ENCODE measurements at places on chromosomes 16 and 17.
A peak's percentile ranks its signal among the peaks of the same experiment; 100 is the strongest.

DNA sequence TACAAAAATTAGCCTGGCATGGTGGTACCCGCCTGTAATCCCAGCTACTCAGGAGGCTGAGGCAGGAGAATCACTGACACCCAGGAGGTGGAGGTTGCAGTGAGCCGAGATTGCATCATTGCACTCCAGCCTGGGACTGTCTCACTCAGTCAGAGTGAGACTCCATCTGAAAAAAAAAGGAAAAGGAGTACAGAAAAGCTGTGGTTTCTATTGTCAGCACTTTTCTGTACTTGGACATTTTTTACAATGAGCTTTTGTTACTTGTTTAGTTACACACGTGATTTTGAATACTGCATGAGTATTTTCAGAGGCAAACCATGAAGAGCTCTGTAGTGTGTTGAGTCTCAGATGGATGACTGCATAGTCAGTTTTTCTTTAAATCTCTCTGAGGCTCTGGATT is 26.3 kb downstream of the ZC3H18 start:
- no peak for DNase-seq

DNA sequence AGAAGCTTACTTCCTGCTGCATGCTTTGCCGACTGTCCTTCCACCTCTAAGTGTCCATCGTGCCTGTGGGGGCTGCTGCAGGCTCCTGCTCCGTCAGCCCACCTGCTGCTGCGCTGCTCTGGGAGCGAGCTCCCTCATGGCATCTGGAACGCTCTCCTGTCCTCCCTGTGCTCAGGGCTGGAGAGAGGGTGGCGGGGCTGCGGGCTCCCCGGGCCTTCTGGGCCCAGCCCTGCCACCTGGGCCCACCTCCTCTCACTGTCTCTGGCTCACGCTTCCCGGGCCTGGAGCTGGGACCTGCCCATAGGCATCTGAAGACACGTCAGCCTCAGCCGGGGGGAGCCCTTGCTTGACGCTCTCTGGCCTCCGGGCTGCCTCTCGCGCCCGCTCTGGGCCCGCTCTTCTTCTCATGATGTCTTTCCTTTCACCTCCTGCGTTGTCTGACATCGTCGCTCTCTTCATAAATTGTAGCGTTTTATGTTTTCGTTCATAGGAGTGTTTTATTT is 27.0 kb downstream of the NME3 start:
- no peak for DNase-seq

DNA sequence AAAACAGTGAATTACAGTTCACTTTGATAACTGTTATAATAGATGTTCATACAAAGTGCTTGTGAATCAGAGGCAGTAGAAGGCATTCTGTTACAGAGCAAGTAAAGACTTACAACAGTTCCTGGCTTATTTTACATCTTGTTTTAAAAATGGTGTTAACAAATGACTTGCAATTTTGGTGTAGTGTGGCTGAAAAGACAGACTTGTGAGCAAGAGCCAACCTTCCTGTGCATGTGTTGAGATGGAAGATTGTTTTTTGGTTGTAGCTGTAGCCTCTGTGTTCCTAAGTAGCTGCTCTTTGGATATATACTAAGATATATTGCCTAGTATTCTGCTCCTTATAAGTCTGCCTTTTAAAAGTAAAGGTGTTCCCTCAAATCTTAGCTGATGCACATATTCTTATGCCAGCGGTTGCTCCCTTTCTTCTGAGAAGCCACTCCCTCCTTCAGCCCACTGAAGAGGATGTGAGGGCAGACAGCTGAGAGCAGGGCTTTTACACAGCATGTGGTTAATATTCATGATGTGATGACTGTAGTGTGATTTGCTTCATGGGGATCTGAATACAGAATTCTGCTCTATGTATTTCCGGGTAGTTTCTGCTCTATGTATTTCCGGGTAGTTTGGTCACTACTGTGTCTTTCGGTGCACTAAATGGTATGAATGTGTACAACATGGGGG is 182.3 kb downstream of the PHKB start:
- peak; percentile 16 for DNase-seq

DNA sequence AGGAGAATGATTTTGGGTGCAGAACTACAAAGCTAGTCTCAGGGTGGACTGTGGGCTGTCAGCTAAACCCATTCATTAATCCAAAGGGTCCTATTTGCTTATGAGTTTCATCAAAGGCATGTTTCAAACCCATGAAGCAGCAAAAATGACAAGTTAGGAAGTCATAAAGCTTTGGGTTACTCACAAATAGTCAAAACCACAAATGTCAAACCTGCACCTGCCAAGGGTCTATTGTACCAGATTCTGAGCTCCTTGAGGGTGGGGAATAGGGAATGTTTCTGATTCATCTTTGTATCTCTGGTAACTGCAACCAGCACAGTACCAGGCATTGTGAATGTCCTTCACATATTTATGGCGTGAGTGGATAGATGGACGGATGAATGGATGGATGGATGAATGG is 317.7 kb downstream of the MAF start:
- peak; percentile 25 for DNase-seq

DNA sequence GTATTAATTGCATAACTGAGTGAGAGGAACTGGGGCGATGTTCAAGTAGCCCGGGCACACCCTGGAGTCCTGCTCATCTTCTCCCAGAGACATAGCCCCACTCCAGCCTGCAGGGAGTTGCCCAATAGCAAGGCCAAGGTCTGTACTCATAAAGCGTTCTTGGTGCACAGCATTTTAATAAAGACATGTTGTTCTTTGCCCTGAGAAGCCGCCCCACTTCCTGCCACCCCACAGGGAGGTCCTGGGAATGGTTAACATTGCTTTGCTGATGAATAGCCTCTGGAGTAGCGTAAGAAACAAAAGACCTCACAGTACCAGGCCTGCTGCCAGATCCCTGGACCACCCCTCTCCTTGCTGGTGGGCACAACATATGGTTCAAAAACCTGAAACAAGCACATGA is 21.6 kb upstream of the CDH1 start:
- no peak for DNase-seq

- DNase-seq: no peak
Measured at GRCh38 chr16:5928476-5929065, 831.0 kb upstream of the EEF2KMT start.

DNA sequence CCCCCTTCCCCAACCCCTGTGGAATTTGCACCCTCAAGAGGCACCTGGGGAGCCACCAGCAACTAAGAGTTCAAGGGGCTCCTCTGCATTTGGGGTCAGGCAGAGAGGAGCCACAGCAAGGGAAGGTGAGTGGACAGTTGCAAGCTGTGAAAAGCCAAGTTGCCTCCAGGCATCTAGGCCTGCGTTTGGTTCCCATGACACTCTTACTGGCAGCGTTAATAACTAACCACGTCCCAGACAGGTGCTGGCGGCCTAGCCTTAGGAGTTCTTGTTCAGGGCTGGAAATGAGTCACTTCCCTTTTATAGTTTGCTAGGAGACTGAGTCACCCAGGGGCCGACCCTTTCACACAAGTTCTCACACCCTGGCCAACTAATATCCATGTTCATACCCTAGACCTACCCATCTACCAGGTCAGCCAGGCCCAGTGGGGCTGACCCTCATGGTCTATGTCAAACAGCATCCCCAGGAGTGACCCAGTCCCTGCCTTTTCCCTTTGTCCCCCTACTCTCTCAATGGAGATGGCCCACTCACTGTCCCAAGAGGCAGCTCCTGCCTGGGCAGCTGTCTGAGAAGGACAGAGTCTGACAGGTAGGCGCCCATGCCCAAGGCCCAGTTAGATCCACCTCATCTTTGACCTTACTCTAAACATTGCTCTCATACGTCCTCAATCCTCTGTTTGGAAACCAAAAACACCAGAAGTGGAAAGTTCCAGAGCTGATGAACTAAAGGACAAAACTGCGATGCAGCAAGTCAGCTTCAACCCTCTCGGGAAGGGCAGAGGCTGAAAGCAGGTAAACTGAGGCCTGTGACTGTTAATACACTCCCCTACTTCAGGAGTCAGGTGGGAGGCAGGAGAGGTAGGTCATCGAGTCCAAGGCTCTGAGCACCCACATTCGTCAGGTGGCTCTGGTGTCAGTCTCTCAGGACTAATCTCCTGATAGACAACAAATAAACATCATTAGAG is 300.6 kb downstream of the SOX9 start:
- peak; percentile 29 for DNase-seq

DNA sequence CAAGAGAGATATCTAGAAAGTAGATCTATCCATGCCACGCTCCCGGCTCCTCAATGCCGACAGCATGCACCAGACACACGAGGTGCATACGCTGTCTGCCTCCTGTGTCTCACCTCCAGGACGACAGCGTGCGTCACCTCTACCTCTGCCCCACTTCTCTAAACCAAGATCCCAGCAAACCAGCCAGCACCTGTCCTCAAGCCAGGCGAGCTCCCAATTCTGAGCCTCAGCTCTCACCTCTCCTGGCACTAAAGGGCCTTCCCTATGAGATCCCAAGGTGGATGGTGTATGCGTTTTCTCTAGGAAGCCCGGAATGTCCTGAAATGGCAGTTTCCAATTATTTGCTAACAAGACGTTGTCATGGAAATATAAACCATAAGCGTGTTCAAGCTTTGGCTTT is 36.2 kb upstream of the RCVRN start:
- no peak for DNase-seq

GRCh38 chr16:11611871-11612664 is 25.3 kb upstream of the LITAF start:
- DNase-seq: no peak

GRCh38 chr17:38578229-38579082 is 27.3 kb downstream of the SRCIN1 start:
- no peak for DNase-seq

DNA sequence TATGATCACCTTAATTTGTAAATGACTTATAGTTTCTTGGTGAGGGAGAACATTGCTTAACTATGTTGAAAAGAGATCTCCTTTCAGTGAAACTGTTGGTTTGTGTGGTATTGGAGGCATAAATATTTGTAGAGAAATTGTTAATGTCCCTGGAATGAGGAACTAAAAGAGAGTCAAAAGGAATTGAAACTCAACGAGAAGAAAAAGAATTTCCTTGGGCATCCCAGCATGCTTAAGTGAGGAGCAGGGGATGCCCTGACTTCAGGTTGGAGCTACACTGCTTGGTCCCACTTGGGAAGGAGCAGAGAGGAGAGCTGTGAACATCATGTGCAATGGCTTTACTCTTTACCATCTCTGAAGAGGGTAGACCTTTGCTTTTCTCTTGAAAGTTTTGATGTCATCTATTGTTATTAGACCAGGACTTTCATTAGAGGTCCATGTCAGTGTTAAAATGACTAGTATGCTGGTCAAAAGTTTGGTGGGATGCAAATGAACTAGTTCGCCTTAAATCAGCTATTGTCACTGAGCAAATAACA is 21.7 kb downstream of the KRT23 start:
- no peak for DNase-seq

DNA sequence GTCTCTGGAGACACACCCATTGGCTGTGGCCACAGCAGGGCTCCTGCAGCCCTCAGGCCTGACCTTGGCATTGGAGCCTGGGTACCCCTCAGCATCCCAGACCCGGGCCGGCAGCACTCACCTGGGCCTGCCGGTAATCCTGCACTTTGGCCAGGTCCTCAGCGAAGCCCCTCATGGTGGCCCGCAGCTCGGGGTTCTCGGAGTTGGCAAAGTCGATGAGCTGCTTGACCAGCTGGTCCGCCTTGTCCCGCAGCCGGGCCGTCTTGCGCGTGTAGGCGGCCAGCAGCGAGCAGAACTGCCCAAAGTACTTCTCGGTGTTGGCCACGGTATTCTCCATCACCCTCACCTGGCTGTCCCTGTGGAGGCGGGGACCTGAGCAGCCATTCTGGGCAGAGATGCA is 2.2 kb downstream of the CIBAR2 start:
- no peak for DNase-seq

DNA sequence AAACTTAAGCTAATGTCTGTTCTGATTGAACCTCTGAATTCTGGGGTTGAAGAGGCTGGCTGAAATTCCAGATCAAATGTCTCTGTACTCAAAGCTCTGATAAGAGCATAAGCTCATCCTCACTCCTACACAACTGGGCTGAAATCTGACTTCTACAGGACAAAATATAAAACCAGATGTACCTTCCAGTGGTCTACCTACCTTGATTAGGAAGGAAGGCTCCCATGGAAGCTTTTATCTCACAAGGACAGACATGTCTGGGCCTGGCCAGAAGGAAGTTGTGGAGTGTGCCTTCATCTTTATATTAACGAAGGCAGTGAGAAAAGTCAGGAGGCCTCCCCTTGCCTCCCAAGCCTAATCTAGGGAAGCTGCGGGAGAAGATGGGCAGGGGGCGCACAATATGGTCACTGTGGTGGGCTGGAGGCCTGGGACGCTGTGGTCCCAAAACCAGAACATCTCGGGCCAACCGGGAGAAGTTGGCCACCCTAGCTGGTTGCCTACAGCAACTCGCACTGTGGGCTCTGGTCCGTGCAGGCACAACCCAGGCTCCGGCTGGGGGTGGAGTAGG is 55.6 kb upstream of the LRRC37A3 start:
- no peak for DNase-seq

DNA sequence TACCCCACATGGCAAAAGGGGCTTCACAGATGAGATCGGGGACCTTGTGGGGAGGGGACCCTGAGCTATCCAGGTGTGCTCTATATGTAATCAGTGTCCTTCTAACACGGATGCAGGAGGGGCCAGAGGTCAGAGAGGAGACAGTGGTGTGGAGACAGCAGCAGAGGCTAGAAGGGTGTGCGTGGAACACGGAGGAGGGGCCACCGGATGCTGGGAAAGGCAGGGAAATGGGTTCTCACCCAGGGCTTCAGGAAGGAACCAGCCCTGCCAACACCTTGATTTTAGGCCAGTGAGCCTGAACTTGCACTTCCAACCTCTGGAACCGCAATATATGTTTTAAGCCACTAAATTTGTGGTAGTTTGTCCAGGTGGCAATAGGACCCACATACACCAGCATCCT is 4.6 kb upstream of the SLC38A8 start:
- no peak for DNase-seq

GRCh38 chr17:49779739-49780231 is 8.7 kb upstream of the KAT7 start:
- DNase-seq: peak; percentile 50

DNA sequence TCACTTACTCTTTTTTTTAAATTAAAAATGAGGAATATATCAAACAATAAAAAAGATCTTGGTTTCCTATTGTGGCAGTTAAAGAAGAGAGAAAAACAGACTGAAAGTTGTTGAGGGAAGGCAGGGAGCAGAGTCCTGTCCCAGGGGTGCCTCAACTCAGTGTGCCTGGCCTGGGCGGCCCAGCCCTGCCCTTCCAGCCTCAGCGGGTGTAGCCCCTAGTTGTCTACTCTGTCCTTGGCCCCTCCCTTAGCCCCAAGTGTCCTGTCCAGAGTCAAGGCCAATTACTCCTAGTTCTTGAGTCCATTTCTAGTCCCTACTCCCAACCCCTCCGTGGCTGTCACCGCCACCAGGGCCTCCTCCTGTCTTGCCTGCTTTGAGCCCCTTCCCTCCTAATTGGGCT is 52.5 kb downstream of the SMPD3 start:
- DNase-seq: no peak

- DNase-seq: no peak
Measured at GRCh38 chr17:80021600-80021999, 14.1 kb downstream of the TBC1D16 start.

GRCh38 chr17:12007466-12007865 is 10.2 kb upstream of the ZNF18 start:
- DNase-seq: no peak

DNA sequence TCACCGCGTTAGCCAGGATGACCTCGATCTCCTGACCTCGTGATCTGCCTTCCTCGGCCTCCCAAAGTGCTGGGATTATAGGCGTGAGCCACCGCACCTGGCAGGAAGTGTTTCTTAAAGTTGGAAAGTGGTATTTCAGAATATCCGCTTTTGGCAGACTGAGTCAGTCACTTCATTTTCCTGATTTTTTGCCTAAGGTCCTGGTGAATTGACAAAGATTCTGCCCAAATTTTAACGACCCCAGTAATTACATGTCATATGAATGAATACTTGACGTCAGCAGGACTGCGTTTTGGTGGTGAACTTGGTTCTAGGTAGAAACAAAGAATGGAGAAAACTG is 4.5 kb upstream of the BRCA1 start:
- no peak for DNase-seq
